ENCODE measurements at places on chromosomes 3 and 15.

DNA sequence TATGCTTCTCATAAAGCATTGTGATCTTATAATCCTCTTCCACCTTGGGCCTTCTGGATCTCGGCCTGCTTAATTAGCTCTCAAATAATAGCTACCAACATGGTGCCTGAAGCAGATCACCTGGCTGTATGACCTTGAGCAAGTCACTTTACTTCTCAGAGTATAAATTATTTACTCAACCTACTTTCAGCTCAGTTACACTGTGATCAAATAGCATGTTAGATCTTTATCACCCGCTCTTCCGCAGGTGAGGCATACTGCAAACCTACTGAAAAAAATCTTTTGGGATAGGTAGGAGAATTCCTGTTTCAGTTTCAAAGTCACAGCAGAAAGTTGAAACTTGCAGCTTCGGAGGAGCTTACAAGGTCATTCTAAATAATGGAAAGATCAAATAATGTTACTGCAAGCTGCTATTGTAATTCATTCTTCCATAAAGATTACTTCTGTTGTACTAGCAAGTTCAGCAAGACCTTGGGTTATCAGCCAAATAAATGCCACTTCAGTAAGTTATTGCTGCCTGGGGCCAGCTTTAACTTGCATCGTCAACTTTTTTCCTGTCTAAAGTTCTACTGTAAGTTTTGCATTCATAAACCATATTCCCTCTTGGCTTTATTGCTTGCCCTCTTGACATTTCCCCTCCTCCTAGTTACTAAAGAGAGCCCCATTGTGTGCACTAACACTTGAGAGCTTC, 268.4 kb upstream of the ATP11B start:
- no peak for DNase-seq

DNA sequence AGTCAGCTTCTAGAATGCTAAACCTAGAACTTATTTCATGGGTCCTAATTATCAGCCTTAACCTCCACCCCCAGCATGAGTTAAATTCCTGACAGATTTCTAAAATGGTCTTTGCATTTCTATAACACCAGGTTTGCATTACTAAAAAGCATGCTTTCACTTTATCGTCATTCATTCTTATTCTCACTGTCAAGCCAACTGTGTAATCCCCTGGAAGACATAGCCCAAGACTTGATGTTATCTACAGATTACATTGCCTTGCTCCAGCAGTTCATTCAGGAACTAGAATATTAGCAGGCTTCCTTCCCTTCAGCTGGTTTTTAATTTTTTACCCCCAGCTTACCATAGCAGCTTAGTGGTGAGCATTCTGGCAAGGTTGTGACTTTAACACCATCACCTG, 184.0 kb downstream of the SLCO3A1 start:
- no peak for DNase-seq

DNA sequence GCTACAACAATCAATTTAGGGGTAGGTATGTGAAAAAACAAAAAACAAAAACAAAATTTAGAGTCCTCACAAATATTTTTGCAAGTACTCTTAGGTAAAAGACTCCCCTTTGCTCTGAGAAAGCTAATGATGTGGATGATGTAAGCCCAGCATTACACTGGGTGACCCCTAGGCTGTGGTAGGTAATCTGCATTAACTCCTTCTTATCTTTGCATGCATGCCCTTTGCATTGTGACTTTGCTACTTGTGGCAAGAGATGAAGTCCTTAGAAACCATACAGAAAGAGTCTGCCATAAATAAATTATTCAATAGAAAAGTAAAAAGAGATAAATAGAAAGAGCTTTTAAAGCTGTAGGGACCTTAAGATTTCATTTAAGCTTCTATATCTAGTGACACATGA, 159.7 kb upstream of the MBNL1 start:
- DNase-seq, result no peak

DNA sequence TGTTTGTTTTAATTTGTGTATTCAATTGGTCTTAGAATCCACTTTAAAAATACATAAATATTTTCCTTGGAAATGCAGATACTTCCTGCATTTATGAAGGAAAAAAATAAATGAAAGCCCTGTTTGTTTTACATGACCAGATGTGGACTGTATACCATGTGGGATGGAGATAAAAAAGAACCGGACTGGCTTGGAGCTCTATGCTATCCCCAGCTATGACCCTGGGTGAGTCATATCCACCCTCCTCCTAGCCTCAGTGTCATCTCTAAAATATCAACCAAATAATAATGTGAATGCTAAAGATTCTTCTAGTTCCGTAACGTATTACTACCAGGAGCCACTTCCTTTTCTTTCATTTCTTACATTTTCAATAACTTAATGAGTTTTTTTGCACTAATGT, 44.5 kb upstream of the PDZRN3 start:
- no peak for DNase-seq

- DNase-seq, result no peak
Observed at GRCh38 chr3:152905631-152906030, 70.7 kb downstream of the P2RY1 start.
